Hematopoietic multipotent progenitor cell treated with erythropoietin and hydrocortisone succinate and interleukin-3 and kit ligand, for 17 days (in vitro differentiated cells): ENCODE measurements at places on chromosomes 5 and 9.

- no peak for DNase-seq
Observed at GRCh38 chr9:113876151-113876992, at the start of gene ZNF618. ZNF618 (plus strand) TSS chr9:113876309; CDS start chr9:113876381, 72 bp downstream.

GRCh38 chr5:172816925-172817562, 17.0 kb upstream of the ERGIC1 start:
- no peak for DNase-seq

DNA sequence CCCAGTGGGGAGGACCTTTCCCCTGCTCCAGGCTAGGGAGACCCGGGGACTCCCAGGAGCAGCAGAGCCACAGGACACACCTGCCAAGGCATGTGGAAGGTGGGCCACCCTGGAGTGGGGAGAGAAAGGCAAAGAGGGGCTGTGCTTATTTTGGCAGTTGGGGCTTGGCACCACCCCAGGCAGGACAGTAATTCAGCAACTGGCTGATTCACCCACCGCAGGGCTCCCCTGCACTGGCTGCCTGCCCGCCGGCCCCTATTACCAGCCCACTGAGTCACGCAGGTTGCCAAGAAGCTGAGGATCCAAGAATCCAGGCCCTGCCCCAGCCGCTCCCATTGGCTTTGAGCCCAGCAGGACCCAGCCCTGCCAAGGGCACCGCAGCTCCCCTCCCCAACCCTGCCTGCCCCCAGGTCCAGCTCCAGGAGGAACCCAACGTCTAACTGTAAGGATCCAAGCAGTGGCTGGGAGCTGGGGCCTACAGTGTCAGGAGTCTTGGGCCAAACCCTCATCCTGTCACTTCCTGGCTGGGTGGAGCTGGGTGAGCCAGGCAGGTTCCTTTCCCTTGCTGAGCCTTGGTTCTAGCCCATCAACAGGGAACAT, 14.2 kb upstream of the RALGDS start:
- peak; percentile 81 for DNase-seq

DNA sequence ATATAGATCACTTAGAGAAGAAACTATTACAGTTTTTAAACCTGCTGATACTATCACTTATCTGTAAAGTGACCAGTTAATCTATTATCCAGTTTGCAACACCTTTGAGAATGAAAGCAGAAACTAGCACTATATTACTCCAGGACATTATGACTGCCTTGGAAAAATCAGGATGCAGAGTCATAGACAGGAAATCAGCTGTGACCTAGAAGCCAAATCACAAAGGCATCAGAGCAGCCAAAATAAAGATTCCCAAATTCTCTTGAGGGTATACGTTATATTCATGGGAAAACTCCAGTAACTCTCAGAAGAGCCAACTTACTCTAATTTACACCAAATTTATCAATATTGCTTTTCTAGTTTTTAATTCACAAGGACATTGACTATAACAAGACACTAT, 49.9 kb downstream of the CDO1 start:
- no peak for DNase-seq

DNA sequence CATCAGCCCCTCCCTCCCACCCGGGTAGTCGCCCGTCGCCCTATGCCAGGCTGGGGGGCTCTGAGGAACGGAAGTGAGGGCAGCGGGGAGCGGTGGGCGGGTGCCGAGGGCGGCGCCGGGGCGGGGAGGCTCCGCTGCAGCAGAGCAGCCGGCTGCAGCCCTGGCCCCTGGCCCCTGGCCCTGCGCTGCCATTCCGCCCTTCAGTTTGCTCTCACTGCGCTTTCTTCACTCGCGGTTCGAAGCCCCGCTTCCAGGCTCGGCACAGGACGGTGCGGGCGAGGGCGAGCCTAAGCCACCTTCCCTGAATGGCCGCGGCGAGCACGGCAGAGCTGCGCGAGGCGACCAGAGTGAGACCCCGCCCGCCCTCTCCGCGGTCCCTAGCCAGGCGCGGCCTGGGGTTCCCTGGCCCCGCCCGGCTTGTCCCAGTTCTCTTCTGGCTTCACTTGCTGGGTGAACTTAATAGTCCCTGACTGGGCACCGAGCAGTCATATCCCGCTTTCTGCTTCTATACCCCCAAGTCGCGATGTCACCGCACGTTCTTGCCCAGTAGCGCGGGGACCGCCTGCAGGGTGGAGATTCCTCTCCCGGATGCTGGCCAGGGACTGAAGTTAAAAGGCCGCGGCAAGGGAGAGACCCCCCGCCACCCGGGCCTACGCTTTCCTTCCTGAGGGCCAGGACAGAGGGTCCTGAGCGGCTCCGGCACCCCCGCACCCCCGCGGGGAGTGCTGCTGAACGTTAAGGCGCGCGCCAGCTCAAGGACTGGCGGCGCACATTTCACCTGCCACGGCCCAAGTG, 623 bp upstream of the TRIM36 start:
- no peak for DNase-seq

- DNase-seq = peak; percentile 69
Observed at GRCh38 chr9:121322037-121322736, 47.9 kb downstream of the STOM start.

DNA sequence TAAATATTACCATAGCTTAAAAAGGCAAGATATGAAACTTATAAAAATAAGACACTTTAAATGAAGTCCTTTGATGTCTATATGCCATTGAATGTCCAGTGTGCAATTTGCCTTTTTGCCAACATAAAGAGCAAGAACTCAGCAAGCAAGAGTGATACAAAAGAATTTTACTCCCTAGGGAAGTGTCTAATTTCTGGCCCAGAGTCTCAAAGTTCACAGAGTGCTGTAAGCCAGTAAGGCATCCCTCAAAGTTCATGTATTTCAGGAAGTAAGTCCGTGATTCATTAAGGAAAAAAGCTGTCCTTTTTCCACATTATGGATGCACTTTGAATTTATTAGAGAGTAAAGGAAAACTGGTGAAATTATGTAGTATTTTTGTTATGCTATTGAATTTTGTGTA, 185.2 kb downstream of the CCDC171 start:
- DNase-seq = no peak

GRCh38 chr5:14186059-14186830, 43.1 kb downstream of the TRIO start:
- no peak for DNase-seq

DNA sequence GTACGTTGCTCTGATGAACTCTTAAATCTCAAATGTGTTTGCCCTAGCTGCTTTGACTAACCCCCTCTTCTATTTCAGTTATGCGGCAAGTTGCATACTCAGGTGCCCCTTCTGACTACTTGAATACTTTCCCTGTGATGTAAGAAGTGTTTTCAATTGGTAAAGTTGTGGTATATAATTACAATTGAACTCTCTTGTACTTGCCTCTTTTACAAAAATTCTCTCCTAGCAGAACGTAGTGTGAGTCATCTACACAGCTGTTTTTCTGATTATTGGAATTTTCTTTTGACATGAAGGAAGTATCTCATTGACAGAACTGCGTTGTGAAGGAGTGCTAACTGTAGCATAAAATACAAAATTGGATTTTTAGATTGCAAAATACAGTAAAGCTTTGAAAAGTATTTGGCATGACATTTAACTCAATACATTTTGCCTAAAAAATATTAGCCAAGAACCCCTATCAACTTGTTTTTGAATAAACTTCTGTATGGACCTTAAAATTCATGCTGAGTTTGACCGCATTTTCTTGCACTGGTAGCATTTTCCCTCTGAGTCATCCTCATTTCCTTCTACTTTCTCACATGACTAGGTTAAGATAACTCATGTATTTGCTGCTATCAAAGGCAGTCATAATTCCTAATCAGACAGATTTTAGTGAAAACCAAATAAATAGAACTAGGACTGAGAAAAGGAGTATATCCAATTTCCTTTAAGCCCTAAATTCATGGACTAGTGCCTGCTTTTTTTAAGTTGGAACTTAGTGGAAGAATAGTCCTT, 6.3 kb downstream of the CRHBP start:
- peak; percentile 72 for DNase-seq

DNA sequence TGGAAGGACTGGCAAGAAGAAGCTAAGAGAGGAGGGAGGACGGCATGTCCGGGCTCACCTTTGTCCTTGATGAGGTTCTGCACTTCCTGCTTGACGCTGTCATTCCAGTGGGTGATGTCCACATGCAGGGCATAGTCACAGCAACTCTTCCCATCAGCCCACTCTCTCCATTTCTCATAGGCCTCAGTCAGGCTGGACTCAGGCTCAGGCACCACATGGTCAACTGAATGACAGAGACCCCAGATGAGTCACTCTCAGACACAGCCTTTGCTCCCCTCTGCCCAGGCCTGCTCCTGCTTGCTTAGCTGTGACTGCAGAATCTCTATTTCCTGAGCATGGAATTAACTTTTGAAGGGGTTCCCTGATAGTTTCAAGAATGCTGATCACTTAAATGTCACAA, 94.2 kb downstream of the DPYSL3 start:
- no peak for DNase-seq

DNA sequence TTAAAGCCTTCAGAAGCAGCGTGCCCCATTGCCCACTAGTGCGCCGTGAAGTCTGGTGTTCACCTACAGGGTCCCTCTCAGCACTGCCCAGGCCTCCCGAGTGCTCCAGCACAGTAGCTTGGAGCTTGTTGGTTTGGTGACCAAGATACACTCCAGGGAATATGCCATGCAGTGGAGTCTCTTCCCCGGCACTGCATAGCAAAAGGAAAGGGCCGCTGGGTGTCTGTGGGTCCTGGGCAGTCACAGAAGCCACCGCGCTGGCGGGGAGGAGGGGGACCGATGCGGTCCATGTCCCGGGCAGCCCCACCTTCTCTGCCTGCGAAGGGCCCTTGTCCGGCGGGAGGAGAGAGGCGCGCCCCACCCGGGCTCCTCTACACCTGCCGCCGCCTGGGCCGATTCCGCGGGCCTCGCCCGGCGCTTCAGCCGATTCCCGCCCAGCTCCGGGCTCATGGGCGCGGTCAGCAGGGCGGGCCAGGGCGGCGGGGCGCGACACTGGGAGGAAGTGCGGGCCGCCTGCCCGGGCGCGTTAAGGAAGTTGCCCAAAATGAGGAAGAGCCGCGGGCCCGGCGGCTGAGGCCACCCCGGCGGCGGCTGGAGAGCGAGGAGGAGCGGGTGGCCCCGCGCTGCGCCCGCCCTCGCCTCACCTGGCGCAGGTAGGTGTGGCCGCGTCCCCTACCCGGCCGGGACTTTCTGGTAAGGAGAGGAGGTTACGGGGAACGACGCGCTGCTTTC, at the start of gene SYK:
SYK (plus strand) TSS at position 579 of the 732 bp plus-strand sequence. CDS start 42,080 bp downstream, outside the sequence.
- peak; percentile 35 for DNase-seq
